ENCODE measurements at places on chromosomes 11 and 22.
A peak's percentile ranks its signal among the peaks of the same experiment; 100 is the strongest.

GRCh38 chr11:2891326-2892214, 6.0 kb upstream of the CDKN1C start:
- no peak for DNase-seq

- no peak for DNase-seq
Measured at GRCh38 chr11:83689144-83689780, 403.1 kb upstream of the CCDC90B start.

- DNase-seq: no peak
Measured at GRCh38 chr22:39148026-39148726, 4.3 kb downstream of the CBX7 start.

GRCh38 chr11:128587415-128587814, at the start of gene ETS1:
Gene ETS1, minus strand, starts transcription at chr11:128587558. Its CDS starts 14,428 bp downstream, at chr11:128573130.
- DNase-seq: no peak

GRCh38 chr11:123454060-123454651, 24.1 kb downstream of the GRAMD1B start:
- DNase-seq: peak; percentile 9

DNA sequence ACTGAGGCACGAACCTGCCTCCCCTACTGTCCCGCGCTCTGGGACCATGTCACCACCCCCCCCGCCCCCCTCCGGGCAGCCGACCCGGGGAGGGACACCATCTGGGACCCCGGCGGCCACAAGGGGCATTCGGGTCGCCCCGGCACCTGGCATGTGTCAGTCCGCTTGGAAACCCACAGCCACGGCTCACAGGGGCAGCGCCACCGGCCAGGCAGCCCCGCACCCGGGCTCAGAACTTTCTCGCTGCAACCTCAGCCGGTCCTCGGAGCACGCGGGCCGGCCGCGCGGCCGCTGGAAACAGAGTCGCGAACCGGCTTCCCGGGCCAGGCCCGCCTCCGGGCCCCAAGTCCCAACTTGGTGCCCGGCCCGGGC, 159.9 kb upstream of the GRK3 start:
- DNase-seq: peak; percentile 48

DNA sequence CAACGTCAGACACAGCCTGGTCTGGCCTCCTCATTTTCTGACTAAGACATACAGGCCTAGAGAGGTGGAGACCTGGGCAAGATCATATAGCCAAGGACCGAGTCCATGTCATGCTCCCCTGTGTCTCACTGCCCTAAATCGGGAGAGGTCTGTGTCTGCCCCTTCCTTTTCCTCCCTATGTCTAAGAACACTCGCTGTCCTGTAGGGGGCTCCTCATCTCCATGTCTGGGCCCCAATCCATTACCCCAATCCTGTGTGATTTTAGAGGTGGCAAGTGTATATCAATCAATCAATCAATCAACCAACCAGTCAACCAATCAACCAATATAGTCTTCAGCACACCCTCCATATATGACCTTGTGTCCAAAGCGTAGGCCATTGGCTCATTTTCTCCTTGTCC, 125.7 kb downstream of the KIRREL3 start:
- DNase-seq: no peak

DNA sequence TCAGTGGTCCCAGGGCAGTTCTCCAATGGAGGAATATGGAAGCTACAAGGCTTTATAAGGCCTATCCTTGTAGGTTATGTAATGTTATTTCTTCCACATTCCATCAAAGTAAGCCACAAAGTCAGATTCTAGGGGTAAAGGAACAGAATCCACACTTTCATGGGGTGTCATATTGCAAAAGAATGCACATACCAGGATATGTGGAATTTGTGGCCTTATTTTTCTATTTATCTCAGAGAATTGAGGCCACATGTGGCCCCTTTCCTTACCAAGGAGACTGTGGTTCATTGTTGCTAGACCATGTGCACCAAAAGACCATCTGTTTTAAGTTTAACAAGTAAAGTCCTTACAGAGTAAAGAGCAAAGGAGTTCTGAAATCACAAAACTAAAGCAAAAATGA, 12.9 kb downstream of the LRRC4C start:
- no peak for DNase-seq

- no peak for DNase-seq
Measured at GRCh38 chr22:36252754-36253522, at the start of gene APOL1. Gene APOL1, plus strand, starts transcription at chr22:36253133. Its CDS starts 1,823 bp downstream, at chr22:36254956.

GRCh38 chr11:22976146-22976545, 115.9 kb upstream of the CCDC179 start:
- DNase-seq: no peak

- DNase-seq: no peak
Measured at GRCh38 chr22:23714596-23715578, 24.1 kb downstream of the RGL4 start.

DNA sequence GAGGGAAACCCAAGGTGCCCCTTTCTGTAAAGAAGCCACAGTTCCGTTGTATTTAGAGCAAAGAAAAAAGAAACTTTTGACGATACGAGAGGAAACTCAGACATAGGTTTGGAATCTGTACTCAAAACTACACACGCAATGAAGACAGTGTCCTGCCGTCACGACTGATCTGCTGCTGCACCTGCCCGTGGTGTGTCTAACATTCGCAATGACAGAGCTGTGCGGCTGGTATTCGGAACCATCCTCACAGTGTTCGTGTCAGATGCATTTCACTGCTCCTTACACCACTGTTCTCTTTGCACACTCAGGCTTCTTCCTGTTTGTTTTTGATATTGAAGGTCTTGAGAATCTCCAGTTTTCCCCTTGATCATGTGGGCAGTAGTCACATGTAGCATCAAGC, 84.8 kb downstream of the RTL6 start:
- DNase-seq: no peak

DNA sequence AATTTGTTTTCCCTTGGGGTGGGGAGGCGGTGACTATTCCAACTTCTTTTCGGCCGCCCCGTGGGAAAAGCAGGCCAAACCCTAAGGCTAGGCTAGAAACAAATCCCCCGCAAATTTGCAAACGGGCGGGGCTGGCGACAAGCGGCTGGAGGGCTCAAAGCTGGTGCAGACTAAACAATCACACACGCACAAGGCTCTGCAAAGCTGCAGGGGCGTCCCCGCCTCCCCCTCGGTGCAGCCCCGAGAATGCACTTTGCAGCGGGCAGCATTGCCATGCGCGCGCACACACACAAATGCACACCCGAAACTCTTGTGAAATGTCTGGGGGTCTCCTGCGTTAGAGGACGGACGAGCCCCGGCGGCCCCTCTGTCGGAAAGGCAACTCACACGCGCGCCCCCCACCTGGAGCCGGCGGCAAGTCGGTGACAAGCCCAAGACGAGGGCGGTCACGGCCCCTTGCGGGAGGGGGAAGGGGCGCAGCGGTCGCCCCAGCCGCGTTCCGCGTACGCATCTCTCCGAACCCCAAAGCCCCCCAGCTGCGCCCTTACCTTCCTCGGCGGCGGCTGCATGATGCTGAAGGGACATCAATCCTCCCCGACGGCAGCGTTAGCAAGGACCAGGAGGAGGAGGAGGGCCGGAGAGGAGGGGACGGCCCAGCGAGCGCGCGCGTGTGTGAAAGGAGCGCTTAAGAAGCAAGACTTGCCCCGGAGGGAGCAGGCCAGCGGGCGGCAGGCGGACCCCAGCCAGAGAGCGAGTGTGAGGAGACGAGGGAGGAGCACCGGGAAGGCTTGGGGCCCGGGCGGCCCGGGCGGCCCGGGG, 600 bp downstream of the FCHSD2 start:
- peak; percentile 74 for DNase-seq

DNA sequence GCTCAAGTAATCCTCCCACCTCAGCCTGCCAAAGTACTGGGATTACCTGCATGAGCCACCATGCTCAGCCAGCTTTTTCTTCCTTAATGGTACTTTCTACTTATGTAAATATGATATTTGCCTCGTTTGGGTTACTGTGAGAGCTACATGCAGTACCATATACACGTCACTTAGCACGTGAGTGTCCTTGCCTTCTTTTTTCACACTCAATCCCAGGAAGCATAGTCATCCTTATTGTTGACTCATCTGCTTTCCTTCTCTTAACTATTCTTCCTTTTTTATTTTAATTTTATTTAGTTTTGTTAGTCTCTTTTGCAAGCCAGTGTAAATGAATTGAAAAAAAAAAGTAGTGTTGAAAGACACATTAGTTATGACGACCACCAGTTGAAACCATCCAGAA, 205.9 kb downstream of the HIPK3 start:
- no peak for DNase-seq

DNA sequence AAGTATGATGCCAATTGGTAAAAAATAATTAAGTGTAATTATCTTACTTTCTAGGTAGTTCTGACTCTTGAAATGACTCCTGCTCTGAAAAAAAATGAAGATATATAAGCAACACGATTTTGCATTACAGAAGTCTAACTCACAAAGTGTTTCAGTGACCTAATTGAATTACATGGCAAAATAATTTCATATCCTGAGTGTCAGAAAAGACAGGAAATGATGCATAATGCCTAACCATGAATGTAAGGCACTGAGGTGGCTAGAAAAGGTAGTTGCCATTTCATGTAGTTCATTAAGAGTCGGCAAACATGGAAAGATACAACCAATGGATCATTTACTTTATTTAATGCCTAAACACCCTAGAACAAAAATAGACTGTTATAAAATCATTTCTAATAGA, 113.5 kb downstream of the GUCY1A2 start:
- no peak for DNase-seq

All from endothelial cell (in vitro differentiated cells).